ENCODE measurements at places on chromosomes 1 and 21.

GRCh38 chr1:22780696-22781095, 70.1 kb downstream of the EPHB2 start:
- peaks cover 24% of the 10 kb centered on the region for H3K27me3 ChIP-seq
- DNase-seq = no peak
- no peak overlapping the region for H3K27ac ChIP-seq
- no peak overlapping the region for H3K4me3 ChIP-seq
- no peaks in the 10 kb centered on the region for H3K4me1 ChIP-seq

DNA sequence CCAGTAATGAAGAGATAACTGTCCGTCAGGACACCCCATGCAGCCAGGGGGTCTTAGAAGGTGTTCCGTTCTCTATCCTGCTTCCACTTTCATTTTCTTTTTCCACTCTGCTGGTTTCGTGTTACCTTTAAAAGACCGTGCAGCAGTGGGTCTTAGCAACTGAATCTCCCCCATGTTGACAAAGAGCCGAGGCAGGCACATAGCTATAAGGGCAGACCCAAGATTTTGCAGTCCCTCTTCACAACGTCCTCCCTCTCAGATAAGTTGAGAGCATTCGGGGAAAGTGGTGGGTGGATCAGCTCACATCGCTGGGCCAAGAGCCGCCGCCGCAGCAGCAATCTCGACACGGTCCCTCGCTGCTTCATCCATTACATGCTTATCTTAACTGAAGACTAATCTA, 355.5 kb downstream of the LMO4 start:
- no peaks in the 10 kb centered on the region for H3K4me1 ChIP-seq
- peaks cover 44% of the 10 kb centered on the region for H3K27me3 ChIP-seq
- no peak for DNase-seq
- H3K27ac ChIP-seq = no peak overlapping the region
- H3K36me3 ChIP-seq = no peaks in the 10 kb centered on the region

DNA sequence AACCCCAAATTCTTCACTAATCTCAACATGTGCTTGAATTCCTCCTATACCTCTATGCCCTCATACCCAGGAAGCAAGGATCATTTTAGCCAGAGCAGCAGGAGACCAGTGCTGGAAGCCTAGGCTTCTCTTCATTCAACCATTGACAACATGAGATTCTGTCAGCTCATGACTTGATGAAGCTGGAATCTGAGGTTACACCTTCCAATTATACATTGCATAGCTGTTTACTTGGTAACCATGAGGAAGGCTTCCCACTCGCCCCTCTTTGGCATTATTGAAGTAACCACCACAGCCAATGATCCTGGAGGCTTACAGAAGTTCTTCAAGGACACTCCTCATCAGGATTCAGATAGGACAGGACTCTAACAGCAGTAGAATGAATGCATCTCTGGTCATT, 160.3 kb downstream of the TPR start:
- no peak overlapping the region for H3K27ac ChIP-seq
- no peak for DNase-seq
- no peaks in the 10 kb centered on the region for H3K4me1 ChIP-seq
- H3K4me3 ChIP-seq = no peak overlapping the region
- H3K27me3 ChIP-seq = peaks cover 14% of the 10 kb centered on the region

DNA sequence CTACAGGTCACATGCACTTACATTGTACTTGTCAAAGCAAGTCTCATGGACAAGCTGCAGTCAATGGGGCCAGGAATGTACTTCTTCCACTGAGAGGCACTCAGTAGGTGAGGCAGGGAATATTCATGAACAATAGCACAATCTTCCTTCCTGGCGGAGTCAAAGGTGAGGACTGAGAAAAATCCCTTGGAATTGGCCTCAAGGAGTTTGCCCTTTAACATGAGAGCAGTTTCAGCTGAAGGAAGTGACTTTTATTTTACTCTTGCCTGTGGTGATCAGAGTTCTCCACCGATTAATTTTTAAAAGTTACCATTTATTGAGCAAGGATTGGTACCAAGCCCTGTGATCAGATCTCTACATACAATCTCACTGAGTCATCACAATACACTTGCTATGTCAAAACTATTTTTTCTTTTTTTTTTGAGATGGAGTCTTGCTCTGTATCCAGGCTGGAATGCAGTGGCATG, 11.2 kb upstream of the AK2 start:
- no peaks in the 10 kb centered on the region for H3K27me3 ChIP-seq
- H3K4me3 ChIP-seq = no peak overlapping the region
- no peaks in the 10 kb centered on the region for H3K36me3 ChIP-seq
- H3K4me1 ChIP-seq = peaks cover 20% of the 10 kb centered on the region
- DNase-seq = no peak
- H3K27ac ChIP-seq = no peak overlapping the region

- H3K4me3 ChIP-seq = peak overlapping the region; percentile 95
- H3K27ac ChIP-seq = peak overlapping the region; percentile 98
- H3K27me3 ChIP-seq = no peaks in the 10 kb centered on the region
- peaks cover 32% of the 10 kb centered on the region for H3K4me1 ChIP-seq
- H3K36me3 ChIP-seq = peaks cover 37% of the 10 kb centered on the region
Observed at GRCh38 chr1:153633161-153633753, 609 bp upstream of the CHTOP start.
